ENCODE measurements at places on chromosomes 7 and 10.

DNA sequence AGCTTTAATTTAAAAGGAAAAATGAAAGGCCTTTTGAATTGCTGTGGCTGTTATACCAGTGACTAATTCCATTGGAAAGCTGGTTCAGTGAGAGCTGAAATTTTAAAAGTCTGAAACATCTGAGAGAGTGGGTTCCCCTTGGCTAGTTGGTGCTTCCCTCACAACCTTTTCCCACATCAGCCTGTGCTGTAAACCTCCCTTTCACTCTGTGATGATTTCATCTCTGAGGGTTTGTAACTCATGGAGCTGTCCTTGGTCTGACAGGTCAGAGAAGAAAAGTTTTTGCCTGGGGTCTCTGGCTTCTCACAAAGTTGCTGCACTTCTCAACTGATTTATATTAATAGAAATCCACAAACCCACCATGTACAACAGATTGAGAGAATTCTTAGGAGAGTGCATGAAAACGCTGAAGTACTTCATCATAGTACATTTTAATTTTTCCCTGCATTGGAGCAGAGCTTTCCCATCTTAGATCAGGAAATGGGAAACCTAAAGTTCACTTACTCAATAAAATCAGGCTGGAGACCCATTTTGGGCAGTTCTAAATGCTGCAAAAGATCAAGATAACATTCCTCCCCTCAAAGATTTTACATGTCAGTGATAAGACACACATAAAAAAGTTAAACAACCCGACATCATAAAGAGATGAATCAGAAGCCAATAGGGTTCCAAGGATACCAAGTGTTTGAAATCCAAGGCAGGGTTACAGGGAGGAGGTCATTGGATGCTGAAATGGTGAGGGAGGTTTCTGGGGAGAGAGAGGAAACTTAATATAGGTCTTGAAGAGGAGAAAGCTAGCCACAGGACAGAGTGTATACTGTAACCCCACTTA lies 157.0 kb upstream of the MKLN1 start:
- no peak for DNase-seq

DNA sequence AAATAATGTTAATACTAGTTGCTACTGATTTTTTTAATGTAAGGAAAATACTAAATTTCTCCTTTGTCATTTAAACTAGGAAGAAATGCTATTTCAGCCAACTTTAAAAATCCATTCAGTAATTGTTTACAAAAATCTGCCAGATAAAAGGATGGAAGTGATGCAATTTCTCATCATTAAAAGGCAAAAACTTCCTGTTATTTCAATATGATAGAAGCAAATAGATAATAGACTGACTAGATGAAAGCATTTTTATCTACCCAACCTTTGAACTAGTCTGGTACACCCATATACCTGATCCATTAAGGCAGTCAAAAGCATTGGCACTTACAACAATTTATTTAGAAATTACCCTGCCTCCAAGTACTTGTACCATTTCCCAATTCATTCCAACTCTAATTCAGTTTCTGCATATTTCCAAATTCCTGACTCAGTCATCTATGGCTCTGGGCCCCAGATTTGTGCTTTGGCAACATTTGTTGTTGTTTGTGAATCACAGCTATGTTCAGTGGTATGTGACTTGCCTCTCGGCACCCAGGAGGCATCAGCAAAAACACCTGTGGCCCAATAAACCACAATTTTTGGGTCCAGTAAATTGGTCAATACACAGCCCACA lies 482.6 kb upstream of the SEMA3A start:
- DNase-seq, result no peak

DNA sequence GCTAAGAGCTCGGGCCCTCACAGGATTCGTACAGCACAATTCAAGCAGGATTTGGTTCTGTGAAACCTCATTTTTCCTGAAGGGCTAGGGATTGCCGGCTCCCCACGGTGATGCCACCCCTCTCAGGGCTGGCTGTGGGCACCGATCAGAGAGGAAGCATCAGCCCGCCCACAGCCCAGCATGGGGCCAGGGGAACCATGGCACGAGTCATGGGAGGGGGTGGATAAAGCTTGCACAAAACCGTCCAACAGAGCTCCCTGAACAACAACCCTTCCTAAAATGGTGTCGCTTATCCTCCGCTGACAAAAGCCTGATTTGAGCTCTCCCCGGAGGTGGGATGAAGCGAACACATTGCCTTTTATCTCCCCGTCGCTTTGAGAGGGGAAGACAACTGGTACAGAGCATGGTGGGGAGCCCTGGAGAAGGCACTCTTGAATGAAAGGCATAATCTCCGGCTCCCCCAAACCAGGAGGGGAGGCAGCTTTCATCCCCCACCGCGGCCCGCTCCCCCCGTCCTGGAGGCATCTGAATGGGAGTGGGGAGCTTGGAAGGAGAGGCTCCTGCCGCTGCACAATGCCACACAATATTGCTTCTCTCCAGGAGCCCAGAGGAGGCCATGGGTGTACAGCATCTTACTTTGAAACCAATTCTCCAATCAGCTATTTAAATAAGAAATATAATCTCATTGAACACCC lies 144.0 kb downstream of the RPS24 start:
- DNase-seq, result no peak

- DNase-seq, result no peak
These were observed 196.8 kb downstream of the RNLS start for GRCh38 chr10:88386204-88386788.

DNA sequence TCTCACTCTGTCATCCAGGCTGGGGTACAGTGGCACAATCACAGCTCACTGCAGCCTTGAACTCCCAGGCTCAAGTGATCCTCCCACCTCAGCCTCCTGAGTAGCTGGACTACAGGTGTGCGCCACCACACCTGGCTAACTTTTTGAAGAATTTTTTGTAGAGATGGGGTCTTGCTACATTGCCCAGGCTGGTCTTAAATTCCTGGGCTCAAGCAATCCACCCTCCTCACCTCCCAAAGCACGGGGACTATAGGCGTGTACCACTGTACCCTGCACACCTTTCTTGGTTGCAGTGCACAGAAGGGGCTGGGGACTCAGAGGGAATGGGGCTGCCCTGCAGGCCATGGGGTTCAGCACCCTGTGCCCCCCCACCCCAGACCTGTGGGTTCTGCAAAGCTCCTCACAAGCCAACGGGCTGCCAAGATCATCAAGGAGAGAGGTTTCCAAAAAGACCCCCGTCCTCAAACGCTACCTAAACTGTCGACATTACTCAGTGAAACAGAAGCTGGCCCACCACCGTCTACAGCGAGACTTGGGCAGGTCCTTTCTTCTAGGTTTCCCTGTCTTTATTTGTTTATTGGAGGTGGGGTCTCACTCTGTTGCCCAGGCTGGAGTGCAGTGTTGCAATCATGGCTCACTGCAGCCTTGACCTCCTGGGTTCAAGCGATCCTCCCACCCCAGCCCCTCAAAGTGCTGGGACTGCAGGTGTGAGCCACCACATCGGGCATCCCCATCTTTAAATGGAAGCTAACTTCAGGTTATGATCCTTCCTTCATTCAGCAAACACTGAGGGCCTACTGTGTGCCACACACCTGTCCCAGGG lies 26.6 kb upstream of the ELFN1 start:
- DNase-seq, result no peak

- DNase-seq, result no peak
These were observed 486.3 kb downstream of the ACTR3B start for GRCh38 chr7:153245809-153246208.

GRCh38 chr7:36286226-36286625 lies 103.4 kb upstream of the ANLN start:
- DNase-seq, result no peak

- no peak for DNase-seq
These were observed 429.0 kb upstream of the POT1 start for GRCh38 chr7:125358551-125359167.

Measured in HAP-1 (cell line).